ENCODE measurements at places on chromosomes 16 and 17.
A peak's percentile ranks its signal among the peaks of the same experiment; 100 is the strongest.

DNA sequence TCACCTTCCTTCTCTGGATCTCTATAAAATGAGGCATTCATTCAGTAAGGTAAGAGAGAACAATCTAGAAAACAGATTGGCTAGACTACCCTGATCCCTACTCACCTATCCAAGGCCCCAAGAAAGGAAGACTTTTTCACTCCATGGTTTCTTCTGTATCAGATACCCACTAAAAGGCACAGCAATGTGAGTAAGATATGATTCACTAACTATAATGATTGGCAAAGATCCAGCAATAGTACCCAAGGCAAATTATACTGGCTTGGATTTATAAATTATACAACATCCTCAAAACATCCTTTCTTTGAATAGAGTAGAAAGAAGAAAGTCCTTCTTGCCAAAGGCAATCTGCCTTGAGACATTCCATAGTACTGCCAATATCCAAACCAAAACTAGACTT lies 1432.0 kb upstream of the GOT2 start:
- DNase-seq = no peak

GRCh38 chr17:40373324-40373723 lies 8.8 kb upstream of the GJD3 start:
- DNase-seq = peak; percentile 15

DNA sequence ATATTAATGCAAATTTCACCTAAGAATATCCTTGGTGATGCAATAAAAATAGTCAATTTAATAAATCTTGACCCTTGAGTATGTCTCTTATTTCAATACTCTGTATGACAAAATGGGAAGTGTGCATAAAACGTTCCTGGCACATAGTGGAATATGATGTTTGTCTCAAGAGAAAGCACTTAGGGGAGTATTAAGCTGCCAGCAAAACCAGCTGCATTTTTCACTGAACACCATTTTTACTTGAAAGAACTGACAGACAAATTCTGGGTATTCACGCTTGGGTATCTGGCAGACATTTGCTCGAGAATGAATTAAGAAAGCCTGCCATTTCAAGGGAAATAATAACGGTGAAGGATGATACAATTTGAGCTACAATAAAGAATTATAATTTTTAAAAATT lies 364.8 kb downstream of the SOX9 start:
- DNase-seq = no peak

DNA sequence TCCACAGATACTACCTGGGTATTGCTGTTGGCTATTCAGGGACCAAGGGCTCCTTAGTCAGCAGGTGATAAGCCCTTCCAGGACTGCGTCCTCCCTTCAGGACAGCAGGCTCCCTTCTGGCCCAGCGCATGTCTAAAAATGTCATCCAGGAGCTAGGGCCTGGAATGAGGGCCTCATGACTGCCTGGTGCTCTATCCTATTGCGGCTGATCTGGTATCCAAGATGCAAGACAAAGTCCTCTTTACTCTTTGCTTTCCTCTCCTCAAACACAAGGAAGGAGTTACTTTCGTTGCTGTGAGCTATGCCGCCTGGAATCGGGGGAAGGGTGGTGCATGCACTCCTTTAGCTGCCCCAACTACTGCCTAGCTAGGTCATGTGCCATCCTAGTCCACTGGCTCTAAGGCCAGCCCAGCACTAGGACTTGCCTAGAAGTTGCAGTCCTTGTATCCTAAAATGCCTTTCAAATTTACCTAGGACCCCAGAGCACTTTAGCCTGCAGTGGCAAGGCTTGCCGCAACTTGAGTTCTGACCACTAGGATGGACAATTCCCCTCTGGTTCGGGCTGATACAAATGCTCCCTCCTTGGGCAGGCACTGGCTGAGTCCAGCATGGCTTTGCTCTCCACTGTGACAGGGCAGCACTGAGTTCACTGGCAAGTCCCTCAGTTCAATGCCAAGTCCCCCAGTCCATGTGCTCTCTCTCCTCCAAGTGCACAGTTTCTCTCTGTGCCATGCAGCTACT lies 10.1 kb upstream of the TMEM219 start:
- no peak for DNase-seq

- DNase-seq = no peak
Observed at GRCh38 chr16:73912281-73912680, 384.3 kb upstream of the PSMD7 start.

DNA sequence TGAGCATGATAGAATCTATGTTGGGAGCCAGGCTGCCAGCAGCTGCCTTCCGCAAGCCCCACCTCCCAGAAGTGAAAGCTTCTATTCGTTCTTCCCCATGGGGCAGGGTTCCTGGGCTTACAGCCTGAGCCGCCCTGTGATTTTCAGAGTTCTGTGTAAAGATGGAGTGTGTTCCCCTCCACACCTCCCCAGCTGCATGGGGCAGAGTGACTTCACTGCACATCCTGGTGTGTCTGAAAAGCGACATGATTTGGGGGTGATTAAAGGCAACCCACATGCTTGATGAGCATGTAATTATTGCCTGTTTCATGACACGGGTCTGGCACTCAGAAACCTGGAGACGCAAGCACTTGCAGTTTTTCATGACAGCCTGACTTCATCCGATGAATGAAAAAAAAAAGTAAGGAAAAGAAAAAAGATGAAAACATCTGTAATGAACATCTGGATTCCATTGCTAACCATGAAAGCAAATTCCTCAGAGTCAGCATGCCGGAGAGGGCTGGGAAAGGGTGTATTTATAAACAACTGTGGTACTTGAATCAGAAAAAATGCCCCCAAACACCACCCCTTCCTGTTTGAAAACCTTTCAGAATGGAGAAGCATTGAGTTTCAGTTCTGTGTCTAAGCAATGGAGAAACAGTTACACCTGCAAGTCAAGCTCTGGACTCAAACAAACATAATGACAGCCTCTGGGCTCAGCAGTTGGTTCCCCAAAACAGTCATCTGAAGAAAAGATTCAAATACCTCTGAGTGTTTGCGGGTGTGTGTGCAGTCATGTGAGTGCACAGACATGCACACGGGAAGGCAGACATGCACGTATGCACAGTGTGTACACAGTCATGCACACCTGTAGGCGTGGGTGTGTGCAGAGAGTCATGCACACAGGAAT lies 266.0 kb downstream of the ENGASE start:
- no peak for DNase-seq

DNA sequence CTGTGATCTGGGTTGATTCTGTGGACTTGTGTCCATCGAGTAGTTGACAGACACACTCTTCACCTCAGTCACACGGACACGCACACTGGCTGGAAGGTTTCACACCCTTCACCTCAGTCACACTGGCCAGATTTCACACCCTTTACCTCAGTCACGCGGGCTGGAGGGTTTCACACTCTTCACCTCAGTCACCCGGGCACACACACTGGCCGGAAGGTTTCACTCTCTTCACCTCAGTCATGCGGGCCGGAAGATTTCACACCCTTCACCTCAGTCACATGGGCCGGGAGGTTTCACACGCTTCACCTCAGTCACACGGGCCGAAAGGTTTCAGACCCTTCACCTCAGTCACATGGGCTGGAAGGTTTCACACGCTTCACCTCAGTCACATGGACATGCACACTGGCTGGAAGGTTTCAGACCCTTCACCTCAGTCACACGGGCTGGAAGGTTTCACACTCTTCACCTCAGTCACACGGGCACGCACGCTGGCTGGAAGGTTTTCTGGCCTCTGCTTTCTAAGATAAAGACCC lies 96.2 kb downstream of the PGS1 start:
- no peak for DNase-seq

GRCh38 chr17:39094607-39095308 lies 56.7 kb downstream of the PLXDC1 start:
- DNase-seq = no peak

DNA sequence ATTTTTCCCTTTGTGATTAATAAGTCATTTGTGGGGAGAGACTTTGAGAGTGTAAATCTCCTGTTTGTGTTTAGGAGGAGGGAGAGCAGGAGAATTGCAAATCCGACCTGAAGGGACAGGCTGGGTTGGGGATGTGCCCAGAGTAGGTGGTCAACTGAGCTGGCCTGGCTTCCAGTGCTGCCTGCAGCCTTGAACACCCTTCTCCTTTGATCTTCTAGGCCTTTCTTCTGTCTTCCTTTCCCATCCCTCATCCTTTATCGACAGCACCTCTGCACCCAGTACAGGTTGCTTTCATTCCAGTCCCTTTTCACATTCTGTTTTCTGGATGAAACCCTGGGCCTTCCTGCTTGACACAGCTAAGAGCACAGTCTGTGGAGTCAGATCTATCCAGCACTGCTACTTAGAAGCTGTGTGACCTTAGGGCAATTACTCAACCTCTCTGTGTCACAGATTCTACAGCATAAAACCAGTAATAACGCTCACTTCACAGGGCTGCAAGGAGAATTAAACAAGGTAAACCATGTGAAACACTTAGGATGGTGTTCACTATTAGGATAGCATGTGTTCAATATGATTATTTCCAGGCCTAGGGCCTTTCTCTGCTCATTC lies 1.0 kb upstream of the CSNK2A2 start:
- DNase-seq = no peak

- DNase-seq = peak; percentile 34
Observed at GRCh38 chr17:74457146-74457819, 9.2 kb upstream of the CD300A start.

DNA sequence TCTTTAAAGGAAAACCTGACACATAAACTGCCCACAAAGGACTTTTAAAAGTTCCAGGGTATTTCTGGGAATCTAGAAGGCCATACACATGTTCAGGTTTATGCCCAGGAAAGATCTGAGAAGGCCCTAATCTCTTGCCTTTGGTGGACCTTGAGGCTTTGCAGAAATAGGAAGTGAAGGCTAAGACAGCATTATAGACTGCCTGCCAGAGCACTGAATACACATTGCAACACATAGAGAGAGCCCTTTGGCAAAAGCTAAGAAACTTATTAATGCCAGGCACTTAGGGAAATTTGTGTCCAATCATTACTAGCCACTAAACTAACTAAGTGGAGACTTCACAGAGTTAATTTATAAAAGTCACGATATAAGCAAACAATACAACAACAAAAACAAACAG lies 70.4 kb downstream of the MMD start:
- DNase-seq = no peak

GRCh38 chr16:80707686-80708085 lies 96.7 kb downstream of the CDYL2 start:
- no peak for DNase-seq

DNA sequence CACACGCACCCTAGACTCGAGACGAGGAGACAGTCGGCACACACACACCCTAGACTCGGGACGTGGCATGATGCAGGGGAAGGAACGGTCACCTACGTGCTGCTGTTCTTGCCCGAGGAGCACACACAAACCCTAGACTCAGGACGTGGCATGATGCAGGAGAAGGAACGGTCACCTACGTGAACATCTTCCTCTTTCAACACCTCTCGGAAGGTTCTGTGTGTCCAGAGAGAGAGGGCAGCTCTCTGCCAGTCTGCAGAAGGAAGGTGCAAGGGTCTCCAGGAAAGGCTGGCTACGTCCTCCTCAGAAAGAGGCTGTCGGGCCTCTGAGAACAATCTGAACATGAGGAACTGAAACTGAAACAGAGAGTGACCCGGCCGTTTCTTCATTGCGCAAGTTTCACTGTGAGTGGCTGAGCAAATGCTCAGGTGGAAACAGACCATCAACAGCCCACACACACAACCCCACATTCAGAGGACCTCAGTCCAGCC lies 43.4 kb downstream of the ZNF276 start:
- DNase-seq = no peak

DNA sequence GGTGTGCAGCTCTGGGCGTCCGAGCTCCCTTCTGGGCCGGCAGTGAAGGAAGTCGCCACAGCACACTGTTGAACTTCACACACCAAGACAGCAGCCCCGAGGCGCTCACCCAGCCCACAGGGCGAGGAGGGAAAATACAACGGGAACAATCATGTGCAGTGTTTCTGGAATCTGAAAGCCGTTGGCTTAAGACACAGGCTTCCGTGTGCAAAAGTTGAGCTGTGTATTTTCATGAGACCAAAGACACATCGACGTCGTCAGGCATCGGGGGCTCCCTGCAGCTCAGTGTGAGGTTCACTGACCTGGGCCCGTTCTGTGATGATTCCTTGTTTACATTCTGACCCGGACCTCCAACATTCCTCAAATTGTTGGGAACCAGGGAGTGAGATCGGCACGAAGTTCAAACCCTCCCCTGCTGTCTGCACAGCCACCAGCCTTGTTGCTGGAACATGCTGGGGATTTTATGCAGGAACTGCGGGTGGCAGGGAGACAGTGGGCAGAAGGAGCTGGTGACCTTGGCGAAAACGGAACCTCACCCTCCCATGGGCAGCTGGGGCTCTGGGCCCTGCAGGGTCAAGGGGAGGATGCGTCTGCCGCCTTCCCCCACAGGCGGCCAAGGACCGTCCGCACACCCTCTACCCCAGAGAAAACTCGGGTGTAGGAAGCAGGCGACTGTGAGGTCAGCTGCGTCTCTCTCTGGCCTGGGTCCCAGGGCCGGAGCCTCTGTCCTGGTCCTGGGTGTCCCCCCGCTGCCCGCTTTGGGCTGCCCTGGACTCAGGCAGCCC lies 72.2 kb downstream of the METRNL start:
- DNase-seq = peak; percentile 27

- DNase-seq = no peak
Observed at GRCh38 chr16:69324585-69325253, 5.7 kb downstream of the PDF start.

- DNase-seq = peak; percentile 31
Observed at GRCh38 chr17:41972571-41973407, 6.2 kb downstream of the CNP start.

- no peak for DNase-seq
Observed at GRCh38 chr16:27822529-27822928, 241.0 kb downstream of the GSG1L start.

GRCh38 chr17:13480877-13481276 lies 120.9 kb downstream of the HS3ST3A1 start:
- no peak for DNase-seq

Data from brain microvascular endothelial cell (primary cell).